ENCODE measurements at places on chromosomes 2 and 18. TPM values are rescaled to one million over a fixed set of nuclear protein-coding genes. Genes with fewer than 3 reads are reported as not detected.

DUSP19 gene
- total RNA-seq: 1.1 TPM

KDM3A gene
- total RNA-seq: 30.1 TPM

GPR148 gene
- not detected for total RNA-seq

COL6A3 gene
- under 0.01 TPM for total RNA-seq

AOX1 gene
- 7.5 TPM for total RNA-seq

SERPINB10 gene
- 0.43 TPM for total RNA-seq

APLF gene
- 8.7 TPM for total RNA-seq

MFF gene
- 83.4 TPM for total RNA-seq

TUBA3D gene
- total RNA-seq: not detected

UXS1 gene
- total RNA-seq: 59.5 TPM

CNTNAP5 gene
- total RNA-seq: not detected

SOX11 gene
- under 0.01 TPM for total RNA-seq

PSD4 gene
- 29.4 TPM for total RNA-seq

SLC11A1 gene
- 0.34 TPM for total RNA-seq

UGGT1 gene
- 84.4 TPM for total RNA-seq

ZNF516 gene
- 49.8 TPM for total RNA-seq

FTCDNL1 gene
- 2.3 TPM for total RNA-seq

RNF181 gene
- total RNA-seq: 222 TPM

LRRC30 gene
- total RNA-seq: not detected

HNMT gene
- total RNA-seq: 2.1 TPM

TMEM200C gene
- total RNA-seq: not detected

REG3A gene
- not detected for total RNA-seq

MAL gene
- 4.1 TPM for total RNA-seq

TGFA gene
- total RNA-seq: 144 TPM

ABCG8 gene
- total RNA-seq: not detected

SIX3 gene
- total RNA-seq: 4.1 TPM

IL1B gene
- 257 TPM for total RNA-seq

NOTO gene
- not detected for total RNA-seq

RAB3GAP1 gene
- 144 TPM for total RNA-seq

CCDC102B gene
- 1.4 TPM for total RNA-seq

TXNDC9 gene
- total RNA-seq: 65.2 TPM

DNAH7 gene
- total RNA-seq: 0.14 TPM

CABLES1 gene
- 1.2 TPM for total RNA-seq

CYS1 gene
- total RNA-seq: 0.43 TPM

CLIP4 gene
- 128 TPM for total RNA-seq

KLHL41 gene
- under 0.01 TPM for total RNA-seq

SCG2 gene
- 0.28 TPM for total RNA-seq

ANKRD62 gene
- total RNA-seq: under 0.01 TPM

MZT2A gene
- 54.2 TPM for total RNA-seq

CNGA3 gene
- not detected for total RNA-seq

Measured in nasal cavity respiratory epithelium epithelial cell of viscerocranial mucosa (primary cell).